ENCODE measurements at places on chromosomes 1 and 21. TPM values are rescaled to one million over a fixed set of nuclear protein-coding genes. Genes with fewer than 3 reads are reported as not detected.
A peak's percentile ranks its signal among the peaks of the same experiment; 100 is the strongest.

- no peaks in the 10 kb centered on the region for H3K27me3 ChIP-seq
- no peak overlapping the region for H3K4me3 ChIP-seq
- H3K36me3 ChIP-seq: no peaks in the 10 kb centered on the region
- no peak overlapping the region for H3K27ac ChIP-seq
Measured at GRCh38 chr1:239982762-239983161, 108.9 kb upstream of the FMN2 start.

Gene VASH2
- 1.0 TPM for total RNA-seq

Gene NR5A2
- 0.03 TPM for total RNA-seq

DNA sequence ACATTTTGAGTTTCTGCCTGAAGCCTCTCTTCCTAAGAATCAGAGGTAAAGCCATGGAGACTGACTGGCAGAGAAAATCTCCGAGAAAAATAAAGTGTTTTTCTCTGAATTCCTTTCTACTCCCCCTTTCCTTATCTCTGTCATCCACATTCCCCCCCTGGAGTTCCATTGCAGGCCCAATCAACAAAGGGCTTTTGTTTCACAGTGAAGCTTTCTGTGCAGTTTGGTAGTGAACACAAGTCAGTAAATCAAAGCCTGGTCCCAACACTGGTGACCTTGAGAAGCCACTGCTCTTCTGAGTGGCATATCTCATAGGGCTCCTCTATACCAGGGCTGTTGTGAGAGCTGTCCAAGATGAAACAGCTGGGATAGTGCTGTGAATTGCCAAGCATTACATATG, 228.4 kb downstream of the SEC16B start:
- no peak overlapping the region for H3K4me3 ChIP-seq
- H3K27ac ChIP-seq: no peak overlapping the region
- no peaks in the 10 kb centered on the region for H3K27me3 ChIP-seq
- DNase-seq: no peak
- no peaks in the 10 kb centered on the region for H3K4me1 ChIP-seq

Gene CNKSR1
- not detected for total RNA-seq

DNA sequence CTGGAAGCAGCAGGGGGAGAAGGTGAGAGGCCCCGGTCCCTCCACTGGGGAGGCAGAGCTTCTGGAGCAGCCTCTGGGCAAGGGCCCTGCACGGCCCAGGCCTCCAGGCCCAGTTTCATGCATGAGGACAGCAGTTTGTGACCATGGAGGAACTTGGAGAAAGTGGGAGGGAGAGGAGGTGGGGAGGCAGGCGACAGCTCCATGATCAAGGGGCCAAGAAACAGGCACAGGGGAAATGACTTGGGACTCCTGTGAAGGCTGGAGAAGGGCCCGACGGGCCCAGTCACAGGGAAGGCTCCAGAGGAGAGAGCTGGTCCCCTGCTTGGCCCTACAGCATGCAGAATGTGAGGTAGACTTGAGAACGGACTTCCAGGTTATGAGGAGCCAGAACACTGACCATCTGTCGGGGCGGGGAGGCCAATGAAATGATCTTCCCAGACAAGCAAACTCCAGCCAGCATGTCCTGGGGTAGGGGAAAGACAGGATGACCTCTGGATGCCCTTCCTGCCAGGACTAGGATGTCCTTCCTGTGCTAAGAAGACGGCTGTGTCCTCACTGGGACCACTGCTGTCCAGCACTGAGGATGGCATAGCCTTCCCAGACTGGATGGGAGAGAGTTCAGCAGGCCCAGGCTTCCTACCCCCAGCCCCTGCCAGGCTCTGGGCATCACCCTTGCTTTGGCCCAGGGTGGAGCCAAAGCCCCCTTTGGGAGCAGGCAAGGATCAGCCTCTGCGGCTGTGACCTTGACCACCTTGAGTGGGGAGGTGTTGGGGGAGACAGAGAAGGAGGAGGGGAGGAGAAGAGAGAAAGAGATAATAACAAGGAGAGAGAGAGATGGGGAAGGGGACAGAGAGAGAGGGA, 548.2 kb downstream of the PTPRU start:
- peaks cover 14% of the 10 kb centered on the region for H3K4me1 ChIP-seq
- no peak overlapping the region for H3K27ac ChIP-seq
- DNase-seq: no peak
- no peak overlapping the region for H3K4me3 ChIP-seq
- H3K36me3 ChIP-seq: no peaks in the 10 kb centered on the region

Gene MIXL1
- not detected for total RNA-seq

GRCh38 chr1:63010913-63011660, 227.2 kb downstream of the ATG4C start:
- DNase-seq: no peak
- no peak overlapping the region for H3K4me3 ChIP-seq
- H3K27ac ChIP-seq: no peak overlapping the region
- no peaks in the 10 kb centered on the region for H3K36me3 ChIP-seq

DNA sequence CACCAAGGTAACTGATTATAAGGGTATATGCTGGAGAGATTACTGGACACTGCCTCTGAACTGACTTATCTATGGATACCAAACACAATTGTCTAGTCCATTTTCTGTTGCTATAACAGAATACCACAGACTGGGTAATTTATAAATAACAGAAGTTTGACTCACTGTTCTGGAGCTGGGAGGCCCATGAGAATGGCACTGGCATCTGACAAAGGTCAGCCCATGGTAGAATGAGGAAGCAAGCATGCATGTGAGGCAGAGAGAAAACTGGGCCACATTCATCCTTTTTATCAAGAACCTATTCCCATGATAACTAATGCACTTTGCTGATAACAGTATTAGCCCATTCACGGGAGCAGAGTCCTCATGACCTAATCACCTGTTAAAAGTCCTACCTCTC, 37.4 kb downstream of the FCER1A start:
- no peaks in the 10 kb centered on the region for H3K27me3 ChIP-seq
- no peak overlapping the region for H3K4me3 ChIP-seq
- no peaks in the 10 kb centered on the region for H3K36me3 ChIP-seq
- DNase-seq: no peak

GRCh38 chr1:31932491-31933316, 5.5 kb downstream of the PTP4A2 start:
- peak overlapping the region; percentile 14 for H3K27ac ChIP-seq
- peaks cover 21% of the 10 kb centered on the region for H3K36me3 ChIP-seq
- H3K27me3 ChIP-seq: no peaks in the 10 kb centered on the region
- no peak for DNase-seq
- no peak overlapping the region for H3K4me3 ChIP-seq
- peaks cover 72% of the 10 kb centered on the region for H3K4me1 ChIP-seq

- H3K27me3 ChIP-seq: no peaks in the 10 kb centered on the region
- H3K4me3 ChIP-seq: no peak overlapping the region
- H3K27ac ChIP-seq: no peak overlapping the region
Measured at GRCh38 chr21:35850029-35850428, 210.3 kb downstream of the SETD4 start.

GRCh38 chr1:39387452-39387851, 104.0 kb upstream of the BMP8A start:
- no peaks in the 10 kb centered on the region for H3K27me3 ChIP-seq
- H3K36me3 ChIP-seq: peaks cover 76% of the 10 kb centered on the region
- H3K4me1 ChIP-seq: peaks cover 33% of the 10 kb centered on the region

DNA sequence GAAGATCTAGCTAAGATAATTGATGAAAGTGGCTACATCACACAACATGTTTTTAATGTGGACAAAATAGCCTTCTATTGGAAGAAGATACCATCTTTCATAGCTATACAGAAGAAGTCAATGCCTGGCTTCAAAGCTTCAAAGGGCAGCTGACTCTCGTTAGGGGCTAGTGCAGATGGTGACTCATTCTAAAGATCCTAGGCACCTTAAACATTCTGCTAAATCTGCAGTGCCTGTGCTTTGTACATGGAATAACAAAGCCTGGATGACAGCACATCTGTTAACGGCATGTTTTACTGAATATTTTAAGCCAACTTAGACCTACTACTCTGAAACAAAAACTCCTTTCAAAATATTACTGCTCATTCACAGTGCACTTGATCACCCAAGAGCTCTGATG, 65.6 kb upstream of the USP24 start:
- no peak overlapping the region for H3K4me3 ChIP-seq
- no peak overlapping the region for H3K27ac ChIP-seq
- no peaks in the 10 kb centered on the region for H3K36me3 ChIP-seq

GRCh38 chr21:38433471-38433870, 64.8 kb downstream of the ERG start:
- no peak overlapping the region for H3K27ac ChIP-seq
- no peak overlapping the region for H3K4me3 ChIP-seq
- no peaks in the 10 kb centered on the region for H3K27me3 ChIP-seq
- H3K4me1 ChIP-seq: peaks cover 29% of the 10 kb centered on the region
- H3K36me3 ChIP-seq: no peaks in the 10 kb centered on the region
- no peak for DNase-seq

- peaks cover 33% of the 10 kb centered on the region for H3K36me3 ChIP-seq
- H3K4me1 ChIP-seq: no peaks in the 10 kb centered on the region
- no peak overlapping the region for H3K27ac ChIP-seq
- no peak for DNase-seq
- H3K27me3 ChIP-seq: no peaks in the 10 kb centered on the region
Measured at GRCh38 chr1:30929944-30930525, 21.5 kb upstream of the SDC3 start.

- peaks cover under 1% of the 10 kb centered on the region for H3K4me1 ChIP-seq
- H3K4me3 ChIP-seq: no peak overlapping the region
- no peak overlapping the region for H3K27ac ChIP-seq
- H3K36me3 ChIP-seq: no peaks in the 10 kb centered on the region
Measured at GRCh38 chr1:26626994-26627393, 68.8 kb upstream of the ARID1A start.

Gene KCNH1
- 2.7 TPM for total RNA-seq

Gene CLDN17
- not detected for total RNA-seq

Gene DCST1
- total RNA-seq: not detected

Gene NPHS2
- not detected for total RNA-seq

Gene SPRR4
- not detected for total RNA-seq

Gene CD1C
- not detected for total RNA-seq

DNA sequence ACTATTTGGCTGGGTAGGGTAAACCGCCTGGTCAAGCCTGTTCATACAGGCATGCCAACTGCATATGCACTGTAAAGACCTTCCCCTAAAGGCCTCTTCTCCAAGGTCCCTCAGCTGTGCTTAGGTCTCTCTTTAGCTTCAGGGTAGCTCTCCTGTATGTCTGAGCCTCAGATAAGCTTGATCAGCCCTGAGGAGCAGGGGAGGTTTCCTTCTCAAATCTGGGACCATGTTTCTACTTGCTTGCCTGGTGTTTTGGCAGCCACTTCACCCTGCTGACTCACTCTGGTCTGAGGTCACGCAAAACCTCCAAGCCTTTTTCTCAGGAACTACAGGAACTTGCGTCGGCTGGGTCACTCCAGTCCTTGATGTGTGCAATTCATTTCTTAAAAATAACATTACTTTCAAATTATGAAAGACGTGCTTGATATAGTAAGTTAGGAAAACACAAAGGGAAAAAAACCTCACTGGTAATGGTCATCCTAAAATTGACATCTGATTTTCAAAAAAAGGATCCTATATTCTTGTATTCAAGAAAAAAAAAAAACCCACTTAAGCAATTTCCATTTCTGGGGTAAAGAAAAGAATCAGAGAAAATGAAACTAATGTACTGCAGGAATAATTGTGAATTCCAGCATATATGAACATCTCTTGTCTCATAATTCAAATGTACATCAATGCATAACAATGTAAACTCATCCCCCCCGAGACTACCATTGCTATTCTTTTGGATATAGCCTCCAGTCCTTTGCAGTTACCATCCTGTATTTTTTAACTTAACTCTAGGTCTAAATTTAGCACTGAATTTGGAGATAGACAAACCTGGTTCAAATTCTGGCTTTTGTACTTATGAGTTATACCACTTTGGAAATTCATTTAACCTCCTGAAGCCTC, 24.8 kb upstream of the RNF19B start:
- H3K27me3 ChIP-seq: no peaks in the 10 kb centered on the region
- H3K27ac ChIP-seq: peak overlapping the region; percentile 31
- no peaks in the 10 kb centered on the region for H3K36me3 ChIP-seq
- H3K4me1 ChIP-seq: peaks cover 47% of the 10 kb centered on the region
- DNase-seq: peak; percentile 74

- H3K27ac ChIP-seq: no peak overlapping the region
- H3K36me3 ChIP-seq: no peaks in the 10 kb centered on the region
- no peaks in the 10 kb centered on the region for H3K27me3 ChIP-seq
- H3K4me3 ChIP-seq: no peak overlapping the region
- H3K4me1 ChIP-seq: no peaks in the 10 kb centered on the region
Measured at GRCh38 chr1:175810305-175810704, 66.9 kb upstream of the TNR start.

DNA sequence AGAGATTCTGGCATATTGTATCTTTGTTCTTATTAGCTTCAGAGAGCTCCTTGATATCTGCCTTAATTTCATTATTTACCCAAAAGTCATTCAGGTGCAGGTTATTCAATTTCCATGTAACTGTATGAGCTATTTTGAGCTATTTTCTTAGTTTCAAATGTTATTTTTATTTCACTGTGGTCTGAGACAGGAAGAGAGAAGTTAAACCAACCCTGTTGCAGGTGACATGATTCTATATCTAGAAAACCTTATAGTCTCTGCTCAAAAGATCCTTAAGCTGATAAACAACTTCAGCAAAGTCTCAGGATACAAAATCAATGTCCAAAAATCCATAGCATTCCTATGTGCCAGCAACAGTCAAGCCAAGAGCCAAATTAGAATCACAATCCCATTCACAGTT, 1644.0 kb upstream of the B3GALT2 start:
- H3K27ac ChIP-seq: no peak overlapping the region
- H3K4me1 ChIP-seq: no peaks in the 10 kb centered on the region
- no peaks in the 10 kb centered on the region for H3K27me3 ChIP-seq
- DNase-seq: no peak

DNA sequence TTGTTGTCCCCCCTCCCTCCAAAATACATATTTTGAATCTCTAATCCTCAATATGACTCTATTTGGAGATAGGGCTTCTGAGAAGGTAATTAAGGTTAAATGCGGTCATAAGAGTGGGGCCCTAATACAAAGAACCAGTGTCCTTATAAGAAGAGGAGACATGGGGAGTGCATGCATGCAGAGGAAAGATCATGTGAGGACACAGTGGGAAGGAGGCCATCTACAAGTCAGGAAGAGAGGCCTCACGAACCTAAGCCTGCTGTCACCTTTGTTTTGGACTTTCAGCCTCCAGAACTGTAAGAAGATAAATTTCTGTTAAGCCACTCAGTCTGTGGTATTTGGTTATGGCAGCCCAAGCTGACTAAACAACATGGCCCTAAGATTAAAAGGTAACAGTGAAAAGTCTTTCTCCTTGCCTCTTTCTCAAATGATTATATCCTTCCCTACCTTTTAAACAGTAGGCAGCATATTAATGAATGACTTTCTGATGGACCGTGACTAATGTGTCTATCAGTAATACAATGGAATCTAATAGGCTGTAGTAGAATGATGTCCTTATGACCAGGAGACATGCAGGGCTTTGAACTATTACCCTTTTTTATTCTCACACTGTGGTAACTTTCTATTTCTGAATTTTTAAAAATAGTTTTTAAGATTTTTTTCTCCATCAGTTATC, 40.6 kb upstream of the ST6GALNAC3 start:
- H3K36me3 ChIP-seq: no peaks in the 10 kb centered on the region
- no peak overlapping the region for H3K27ac ChIP-seq
- H3K4me1 ChIP-seq: no peaks in the 10 kb centered on the region
- no peak overlapping the region for H3K4me3 ChIP-seq
- H3K27me3 ChIP-seq: peaks cover 5% of the 10 kb centered on the region
- DNase-seq: no peak

- H3K27ac ChIP-seq: no peak overlapping the region
- H3K4me1 ChIP-seq: no peaks in the 10 kb centered on the region
- H3K4me3 ChIP-seq: no peak overlapping the region
- peaks cover 100% of the 10 kb centered on the region for H3K36me3 ChIP-seq
Measured at GRCh38 chr1:19178734-19179398, 31.2 kb downstream of the UBR4 start.

Gene PDPN
- total RNA-seq: 36.0 TPM

- H3K27me3 ChIP-seq: peaks cover 15% of the 10 kb centered on the region
- H3K36me3 ChIP-seq: peaks cover 8% of the 10 kb centered on the region
- H3K4me1 ChIP-seq: peaks cover 14% of the 10 kb centered on the region
- peak; percentile 7 for DNase-seq
- no peak overlapping the region for H3K27ac ChIP-seq
Measured at GRCh38 chr1:160032165-160032820, 503 bp upstream of the PIGM start.

Gene KLF17
- total RNA-seq: not detected

Gene C21orf58
- 20.3 TPM for total RNA-seq

All from SJSA1 (cell line).